G401 (cell line): ENCODE measurements at places on chromosomes 13 and 19. TPM values are rescaled to one million over a fixed set of nuclear protein-coding genes. Genes with fewer than 3 reads are reported as not detected.

ZNF442 gene
- 2.5 and 7.7 TPM in 2 replicates for total RNA-seq

CAPN12 gene
- 5.3 and 5.8 TPM in 2 replicates for total RNA-seq

LYPD3 gene
- total RNA-seq: not detected in 2 replicates

DIRAS1 gene
- 13.5 and 13.7 TPM in 2 replicates for total RNA-seq

ADAMTS10 gene
- 8.7 and 14.5 TPM in 2 replicates for total RNA-seq

APOC4 gene
- not detected in 2 replicates for total RNA-seq
